ENCODE measurements at places on chromosomes 3 and 15.
A peak's percentile ranks its signal among the peaks of the same experiment; 100 is the strongest.

GRCh38 chr15:29127506-29128430, 141.9 kb downstream of the NSMCE3 start:
- DNase-seq: no peak

- no peak for DNase-seq
Observed at GRCh38 chr3:10047876-10048275, 21.6 kb downstream of the FANCD2 start.

DNA sequence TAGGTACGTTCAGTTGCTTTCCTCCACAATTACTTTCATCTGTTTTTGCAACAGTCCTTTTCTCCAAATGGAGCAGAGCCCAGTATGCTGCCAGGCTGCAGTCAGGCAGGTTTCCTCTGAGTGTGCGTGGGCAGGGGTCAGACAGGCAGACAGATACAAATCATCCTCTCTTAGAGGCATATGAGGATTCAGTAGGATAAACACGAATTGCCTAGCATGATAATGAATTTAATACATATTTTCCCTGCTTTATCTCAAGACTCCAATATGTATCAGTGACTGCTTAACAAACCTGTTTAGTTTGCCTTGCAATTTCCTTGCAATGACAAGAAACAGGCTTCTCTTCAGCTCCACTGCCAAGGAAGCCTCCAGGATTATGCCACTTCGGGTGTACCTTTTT, 140.7 kb upstream of the NR2E3 start:
- no peak for DNase-seq

DNA sequence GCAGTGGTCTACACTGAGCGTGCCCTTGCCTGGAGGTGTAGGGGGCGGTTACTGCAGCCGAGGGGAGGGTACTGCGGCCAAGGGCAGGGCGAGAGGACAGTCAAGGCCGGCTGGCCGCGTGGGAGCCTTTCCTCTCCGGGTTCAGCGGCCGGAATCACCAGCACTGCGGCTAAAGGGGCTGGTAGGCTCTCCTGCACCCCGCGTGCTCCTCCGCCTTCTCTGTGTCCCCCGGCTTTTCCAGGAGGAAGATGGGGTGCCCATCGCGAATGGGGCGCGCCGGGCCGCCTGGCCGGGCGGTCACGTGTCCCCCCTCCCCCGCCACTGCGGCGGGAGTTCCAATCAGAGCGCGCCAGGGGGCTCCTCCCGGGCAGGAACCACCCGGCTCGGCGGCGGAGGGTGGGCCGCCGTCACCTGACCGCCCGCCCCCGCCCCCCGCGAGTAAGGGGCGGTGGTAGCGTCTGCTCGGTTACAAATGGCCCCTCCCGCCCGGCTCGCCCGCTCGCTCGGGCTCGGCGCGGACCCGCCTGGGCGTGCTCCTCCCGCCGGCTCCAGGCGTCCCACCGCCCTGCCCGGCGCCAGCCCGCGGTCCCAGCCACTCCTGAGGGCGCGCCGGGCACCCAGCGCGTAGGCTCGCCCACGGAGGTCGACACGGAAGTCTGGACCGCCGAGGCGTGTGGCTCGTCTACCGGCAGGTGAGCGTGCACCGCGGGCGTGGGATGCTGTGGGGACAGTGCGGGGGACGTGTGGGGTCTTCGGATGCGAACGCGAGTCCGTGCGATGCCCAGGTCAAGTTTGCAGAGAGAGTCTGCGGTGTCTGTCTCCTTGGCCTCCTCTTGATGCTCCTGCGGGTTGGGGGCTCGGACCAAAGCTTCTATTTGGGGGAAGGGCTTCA, 242.6 kb upstream of the TOPAZ1 start:
- peak; percentile 62 for DNase-seq

- DNase-seq: no peak
Observed at GRCh38 chr15:58520936-58521292, 89.1 kb downstream of the LIPC start.

- DNase-seq: no peak
Observed at GRCh38 chr3:63333815-63334214, 55.7 kb downstream of the SYNPR start.

DNA sequence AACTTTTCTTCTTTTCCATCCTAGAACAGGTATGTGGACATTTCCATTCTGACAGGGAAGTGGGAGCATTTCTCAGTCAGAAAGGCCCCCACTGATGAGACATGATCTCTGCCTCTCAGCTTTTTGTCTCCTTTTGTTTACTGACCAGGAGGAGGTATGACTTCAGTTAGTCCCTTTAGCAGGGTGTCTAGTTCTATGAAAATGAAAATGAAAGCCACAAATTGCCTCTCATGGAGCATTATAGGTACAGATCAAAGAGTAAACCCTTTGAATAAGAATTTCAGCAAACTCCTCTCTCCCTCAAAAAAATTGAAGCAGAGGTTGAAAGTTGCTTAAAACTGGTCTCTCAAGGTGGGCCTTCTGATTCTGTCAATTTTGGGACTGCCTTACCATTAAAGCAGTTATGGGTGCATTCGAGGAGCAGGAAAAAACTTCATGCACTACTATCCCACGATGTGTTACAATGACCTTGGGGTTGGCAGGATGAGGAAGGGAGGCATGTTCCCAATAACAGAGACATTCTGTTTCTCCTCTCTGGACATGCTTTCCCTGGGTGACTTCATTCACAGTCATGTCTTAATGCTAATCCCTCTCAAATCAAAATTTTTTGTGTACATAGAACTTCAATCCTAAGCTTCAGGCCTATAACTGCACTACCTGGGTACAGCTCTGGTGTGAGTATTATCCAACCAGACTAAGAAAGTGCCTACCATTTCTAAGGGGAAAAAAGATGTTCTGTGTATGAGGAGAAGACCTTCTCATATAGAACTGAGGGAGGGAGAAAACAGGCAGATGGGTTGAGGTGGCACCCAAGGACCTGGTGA, 50.6 kb upstream of the TBC1D23 start:
- no peak for DNase-seq

DNA sequence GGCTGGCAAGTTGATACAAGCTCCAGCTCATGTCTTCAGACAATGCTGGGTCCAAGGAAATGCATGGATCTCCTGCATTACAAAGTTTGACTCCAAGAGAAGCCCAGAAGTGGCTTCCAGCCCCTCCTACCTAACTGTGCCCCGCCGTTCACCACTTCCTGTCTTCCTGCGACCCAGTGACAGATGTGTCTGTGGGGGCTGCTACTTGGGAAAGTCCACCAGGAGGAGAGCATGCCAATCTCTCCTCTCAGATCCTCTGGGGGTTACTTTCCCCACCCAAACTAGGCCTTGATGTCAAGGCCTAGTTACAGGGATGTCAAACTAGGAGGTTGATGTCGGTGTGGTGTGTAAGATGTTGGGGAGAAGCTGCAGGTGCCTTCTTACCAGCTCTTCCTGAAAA, 133.6 kb upstream of the RASGRP1 start:
- DNase-seq: no peak

DNA sequence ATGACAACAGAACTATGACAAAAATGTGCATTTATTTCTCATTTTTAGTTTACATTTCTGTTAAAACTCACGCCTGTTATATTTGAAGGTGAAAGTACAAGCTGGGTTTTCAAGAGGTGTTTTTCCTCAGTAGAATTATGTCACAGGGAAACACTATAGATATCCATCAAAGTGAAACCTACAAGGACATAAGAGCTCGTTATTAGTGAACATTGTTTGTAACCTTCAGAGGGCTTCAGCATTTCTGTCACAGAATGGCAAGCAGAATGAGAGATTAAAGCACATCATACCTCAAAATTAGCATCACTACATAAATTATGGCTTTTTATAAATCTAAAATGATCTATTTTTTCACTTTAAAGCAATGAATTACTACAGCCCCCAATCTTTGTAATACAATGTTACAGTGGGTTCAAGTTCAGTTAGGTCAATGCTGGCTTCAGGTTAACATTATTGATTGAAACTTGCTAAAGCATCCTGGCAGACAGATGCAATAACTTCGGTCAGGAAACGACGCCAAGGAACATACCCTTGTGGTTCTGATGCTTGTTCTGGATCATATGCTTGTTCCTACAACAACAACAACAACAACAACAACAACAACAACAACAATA, 405.6 kb downstream of the CADM2 start:
- no peak for DNase-seq

DNA sequence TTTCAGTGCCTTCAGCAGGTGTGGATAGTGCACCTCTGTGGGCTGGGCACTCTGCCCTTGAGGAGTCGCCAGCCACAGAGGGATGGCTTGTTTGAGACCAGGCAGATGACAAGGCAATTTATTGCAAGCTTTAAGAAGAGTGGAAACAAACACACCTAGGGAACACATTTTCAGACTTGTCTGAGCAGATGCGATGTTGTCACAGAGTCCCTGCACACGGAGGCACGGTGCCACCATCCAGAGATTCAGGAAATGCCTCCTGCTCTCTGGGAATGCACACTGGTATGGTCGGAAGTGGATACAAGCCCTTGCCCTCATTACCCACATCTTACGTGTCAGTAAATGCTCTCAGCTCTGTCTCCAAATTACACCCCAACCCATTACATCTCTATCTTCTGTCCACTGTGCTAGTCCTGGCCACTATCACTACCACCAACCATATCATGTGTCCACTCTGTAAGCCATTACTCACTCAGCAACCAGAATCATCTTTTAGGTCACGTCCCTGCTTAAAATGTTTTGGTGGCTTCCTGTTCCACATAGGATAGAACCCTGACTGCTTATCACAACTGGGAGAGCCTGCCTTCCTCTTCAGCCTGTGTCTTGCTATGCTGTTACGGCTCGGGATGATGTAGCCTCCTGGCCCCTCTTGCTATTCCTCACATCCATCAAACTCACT, 196.9 kb downstream of the SLCO3A1 start:
- DNase-seq: no peak

DNA sequence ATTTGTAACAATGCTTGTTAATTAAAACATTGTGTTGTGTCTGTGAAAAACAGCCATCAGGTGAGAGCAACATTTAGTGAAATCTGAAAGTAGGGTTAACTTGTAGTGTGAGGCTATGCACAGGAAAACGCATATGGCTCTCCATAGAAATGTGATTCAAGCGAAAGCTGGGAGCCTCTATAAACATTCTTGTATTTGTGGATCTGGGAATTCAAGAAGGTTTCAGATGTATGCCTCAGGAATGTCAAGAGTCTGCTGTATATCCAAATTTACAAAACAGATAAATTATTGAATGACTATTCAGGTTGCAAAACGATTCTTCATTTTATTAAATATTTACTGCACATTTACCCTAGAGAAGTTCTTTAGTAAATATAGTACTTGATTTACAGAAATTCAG, 166.0 kb downstream of the THSD4 start:
- DNase-seq: no peak

- no peak for DNase-seq
Observed at GRCh38 chr15:45276831-45277230, 24.8 kb downstream of the SLC28A2 start.

DNA sequence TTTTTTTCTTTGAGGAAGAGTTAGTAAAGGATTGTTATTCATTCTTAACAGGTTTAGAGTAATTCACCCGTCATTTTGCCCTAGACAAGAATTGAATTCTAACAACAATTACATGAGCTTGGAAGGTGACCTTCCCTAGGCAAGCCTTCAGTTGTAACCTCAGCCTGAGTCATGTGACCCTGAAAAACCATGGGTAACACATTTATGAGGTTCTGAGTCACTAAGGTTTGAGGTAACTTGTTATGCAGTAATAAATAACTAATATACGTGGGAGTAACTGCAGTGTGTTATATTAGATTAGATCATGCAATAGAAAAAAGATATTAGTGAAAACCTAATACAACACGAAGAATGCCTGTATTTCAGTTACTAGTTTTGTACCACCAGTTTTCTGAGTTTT, 237.6 kb upstream of the NDN start:
- no peak for DNase-seq

DNA sequence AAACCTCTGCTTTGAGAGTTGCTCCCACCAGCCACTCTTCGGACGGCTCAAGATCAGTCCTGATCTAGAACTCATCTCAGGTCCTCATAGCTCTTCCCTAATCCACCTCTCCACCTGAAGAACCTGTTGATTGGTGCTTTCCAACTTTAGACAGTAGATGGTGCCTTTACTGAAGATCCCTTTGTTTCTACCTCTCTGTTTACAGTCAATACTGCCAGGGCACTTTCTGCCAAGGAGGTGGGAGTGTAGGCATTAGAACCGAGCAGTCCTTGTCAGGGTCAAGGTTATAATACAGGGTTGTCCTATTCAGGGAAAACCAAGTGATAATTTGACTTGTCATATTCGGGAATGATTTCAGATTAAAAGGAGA, 1.2 kb downstream of the CGNL1 start:
- no peak for DNase-seq

DNA sequence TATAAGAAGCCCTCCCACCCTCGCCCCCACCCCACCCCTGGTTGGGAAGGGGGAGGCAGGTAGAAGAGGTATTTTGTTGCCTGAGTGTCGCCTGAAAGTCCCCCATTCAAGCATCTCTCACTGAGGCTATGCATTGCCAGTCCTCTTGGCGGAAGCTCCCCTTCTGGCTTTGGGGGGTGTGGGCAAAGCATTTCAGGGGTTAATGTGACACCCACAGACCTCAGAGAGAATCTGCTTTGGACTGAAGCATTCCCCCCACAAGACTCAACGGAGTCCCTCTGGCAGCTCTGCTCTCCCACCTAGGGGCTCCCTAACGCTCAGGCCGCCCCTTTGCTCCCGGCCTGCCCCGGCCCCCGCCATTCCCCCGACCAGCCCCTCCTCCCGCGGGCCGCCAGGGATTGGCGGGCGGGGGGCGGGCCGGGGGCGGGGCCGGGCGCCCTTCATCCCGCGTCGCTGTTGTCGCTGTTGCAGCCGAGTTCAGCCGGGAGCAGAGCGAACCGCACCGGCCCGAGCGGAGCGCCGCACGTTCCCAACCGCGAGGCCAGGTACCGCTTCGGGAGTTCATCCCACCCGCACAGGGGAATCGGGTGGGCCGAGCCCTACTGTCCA, at the start of gene SLC38A3:
Gene SLC38A3, plus strand, starts transcription at position 468 of the 609 bp plus-strand sequence. CDS start 8,929 bp downstream, outside the sequence.
- no peak for DNase-seq

DNA sequence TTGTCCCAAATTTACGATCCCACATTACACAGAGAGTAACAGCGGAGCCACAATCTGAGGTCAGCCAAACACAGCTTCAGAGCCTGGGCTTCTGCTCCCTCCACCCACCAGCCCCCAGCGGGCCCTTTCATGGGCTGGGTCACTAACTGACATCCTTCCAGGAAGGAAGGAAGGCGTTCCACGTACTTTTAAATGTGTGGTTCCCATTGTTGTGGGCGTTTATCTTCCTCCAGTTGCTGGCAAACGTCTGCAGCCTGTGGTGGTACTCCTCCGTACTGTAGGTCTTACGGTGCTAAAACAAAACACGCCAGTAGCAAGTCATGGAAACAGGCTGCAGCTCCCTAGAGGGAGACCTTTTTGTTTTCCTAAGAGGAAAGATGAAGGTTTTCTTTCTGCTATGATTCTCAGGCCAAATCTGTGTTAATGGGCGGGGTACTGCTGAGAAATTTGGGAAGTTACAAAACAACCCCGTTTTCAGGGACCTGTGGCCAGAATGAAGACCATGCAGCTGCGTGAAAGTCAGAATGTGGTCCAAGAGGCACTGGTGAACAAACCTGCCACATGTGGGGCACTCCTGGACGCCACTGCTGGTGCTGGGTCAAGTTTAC, 7.6 kb downstream of the CTSH start:
- no peak for DNase-seq
